ENCODE measurements at places on chromosomes 4 and X. TPM values are rescaled to one million over a fixed set of nuclear protein-coding genes. Genes with fewer than 3 reads are reported as not detected.

The ZNF157 gene
- 0.12 TPM for total RNA-seq

The BMPR1B gene
- total RNA-seq, result 0.15 TPM

The TENT5D gene
- 0.12 TPM for total RNA-seq

The SUPT20HL2 gene
- not detected for total RNA-seq

The MAGEH1 gene
- total RNA-seq, result 19.8 TPM

The CACNA1F gene
- total RNA-seq, result not detected

The DCAF4L1 gene
- total RNA-seq, result 0.12 TPM

The UCP1 gene
- total RNA-seq, result not detected

The PABPC1L2A gene
- total RNA-seq, result not detected

The RTL9 gene
- total RNA-seq, result not detected

The ASB5 gene
- 0.35 TPM for total RNA-seq

The ARMCX1 gene
- total RNA-seq, result 57.7 TPM

The CBR4 gene
- 10.9 TPM for total RNA-seq

The RHOXF2 gene
- total RNA-seq, result not detected

The BEX5 gene
- total RNA-seq, result 0.30 TPM

The PRKG2 gene
- 0.15 TPM for total RNA-seq

The TSPAN7 gene
- total RNA-seq, result not detected

The SSX2B gene
- total RNA-seq, result not detected

The RAB41 gene
- total RNA-seq, result not detected

The PAGE5 gene
- not detected for total RNA-seq

The XAGE2 gene
- not detected for total RNA-seq

The SNCA gene
- 0.23 TPM for total RNA-seq

The IL2RG gene
- not detected for total RNA-seq

The NAT8L gene
- under 0.01 TPM for total RNA-seq

The TASL gene
- not detected for total RNA-seq

The GAGE1 gene
- total RNA-seq, result not detected

The UBA1 gene
- total RNA-seq, result 131 TPM

The FGB gene
- not detected for total RNA-seq

The BCORL1 gene
- 1.7 TPM for total RNA-seq

The KIAA1210 gene
- not detected for total RNA-seq

The CDKL2 gene
- total RNA-seq, result 1.8 TPM

The TRPC5OS gene
- not detected for total RNA-seq

The HTRA3 gene
- 6.8 TPM for total RNA-seq

The SMR3B gene
- total RNA-seq, result not detected

The GTPBP6 gene
- 42.1 TPM for total RNA-seq

The GNRHR gene
- total RNA-seq, result not detected

The FREM3 gene
- total RNA-seq, result not detected

The DMD gene
- total RNA-seq, result 3.6 TPM

The GUCY1A1 gene
- total RNA-seq, result 0.08 TPM

The NCAPG gene
- 1.5 TPM for total RNA-seq

The GRK4 gene
- 3.4 TPM for total RNA-seq

The XAGE1B gene
- total RNA-seq, result not detected

The NEXMIF gene
- under 0.01 TPM for total RNA-seq

The CHRDL1 gene
- not detected for total RNA-seq

The SSX4 gene
- total RNA-seq, result not detected
